ENCODE measurements at places on chromosomes 2 and 18.

DNA sequence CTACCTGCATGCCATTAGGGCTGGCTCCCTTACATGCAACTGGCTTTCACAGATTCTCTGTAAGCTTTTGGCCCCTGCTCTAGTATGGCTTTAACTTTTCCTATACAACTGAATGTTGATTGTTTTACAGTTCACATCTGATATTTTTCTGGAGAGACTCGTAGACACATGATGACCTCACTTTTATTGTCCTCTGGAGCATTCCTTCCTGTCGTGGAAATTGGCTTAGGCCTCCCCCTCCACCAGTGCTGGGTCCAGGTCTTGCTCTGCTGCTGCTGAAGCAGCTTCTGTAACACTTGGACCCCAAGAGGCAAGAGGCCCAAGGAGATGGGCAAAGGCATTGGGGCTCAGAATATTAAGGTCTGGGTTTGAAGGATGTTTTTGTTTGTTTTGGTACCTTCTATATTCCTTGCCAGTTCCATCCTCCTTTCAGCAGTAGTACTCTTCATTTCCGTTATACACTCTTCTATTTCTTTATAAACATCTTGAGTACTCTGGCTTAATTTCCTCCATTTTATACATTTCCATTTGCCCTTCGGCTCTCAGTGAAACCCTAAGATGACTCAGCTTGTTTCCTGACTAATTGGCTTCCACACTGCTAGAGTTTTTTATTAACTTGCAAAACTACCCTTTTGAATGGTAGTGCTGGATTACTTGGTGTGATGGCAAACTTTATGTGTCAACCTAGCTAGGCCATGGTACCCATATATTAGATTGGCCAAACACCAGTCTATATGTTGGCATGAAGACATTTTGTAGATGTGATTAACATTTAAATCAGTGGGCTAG, 219.8 kb downstream of the CDCA7 start:
- DNase-seq, result no peak

- DNase-seq, result no peak
Observed at GRCh38 chr2:169131587-169132512, 62.5 kb downstream of the DHRS9 start.

DNA sequence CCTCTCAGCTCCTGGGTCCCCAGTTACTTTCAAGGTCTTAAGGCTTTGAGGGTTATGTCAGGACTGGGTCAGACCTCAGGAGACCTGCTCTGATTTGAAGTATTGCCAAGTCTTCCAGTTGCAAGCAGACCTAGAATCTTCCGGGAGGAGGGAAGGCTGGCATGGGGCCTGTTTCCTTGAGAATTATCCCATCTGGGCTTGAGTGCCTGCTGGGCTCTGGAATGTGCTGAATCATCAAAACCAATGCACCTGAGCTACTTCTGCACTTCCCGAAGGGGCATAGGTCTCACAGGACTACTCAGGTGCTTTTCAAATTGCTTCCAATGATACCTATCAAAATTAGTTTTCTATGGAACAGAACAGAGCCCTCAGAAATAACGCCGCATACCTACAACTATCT, 327.3 kb downstream of the XIRP2 start:
- no peak for DNase-seq

- DNase-seq, result no peak
Observed at GRCh38 chr18:31512203-31512764, 14.3 kb downstream of the DSG2 start.

DNA sequence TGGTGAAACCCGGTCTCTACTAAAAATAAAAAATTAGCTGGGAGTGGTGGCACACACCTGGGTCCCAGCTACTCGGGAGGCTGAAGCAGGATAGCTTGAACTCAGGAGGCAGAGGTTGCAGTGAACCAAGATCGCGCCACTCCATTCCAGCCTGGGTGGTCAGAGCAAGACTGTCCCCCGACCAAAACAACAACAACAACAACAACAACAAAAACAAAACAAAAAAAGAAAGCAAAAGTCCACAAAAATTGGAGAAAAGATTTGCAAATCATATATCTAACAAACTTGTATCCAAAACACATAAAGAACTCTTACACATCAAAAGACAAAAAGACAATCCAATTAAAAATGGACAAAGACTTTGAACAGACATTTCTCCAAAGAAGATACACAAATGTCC, 10.4 kb downstream of the PPM1G start:
- DNase-seq, result no peak

GRCh38 chr18:80107426-80107825, 1.6 kb upstream of the ADNP2 start:
- no peak for DNase-seq

DNA sequence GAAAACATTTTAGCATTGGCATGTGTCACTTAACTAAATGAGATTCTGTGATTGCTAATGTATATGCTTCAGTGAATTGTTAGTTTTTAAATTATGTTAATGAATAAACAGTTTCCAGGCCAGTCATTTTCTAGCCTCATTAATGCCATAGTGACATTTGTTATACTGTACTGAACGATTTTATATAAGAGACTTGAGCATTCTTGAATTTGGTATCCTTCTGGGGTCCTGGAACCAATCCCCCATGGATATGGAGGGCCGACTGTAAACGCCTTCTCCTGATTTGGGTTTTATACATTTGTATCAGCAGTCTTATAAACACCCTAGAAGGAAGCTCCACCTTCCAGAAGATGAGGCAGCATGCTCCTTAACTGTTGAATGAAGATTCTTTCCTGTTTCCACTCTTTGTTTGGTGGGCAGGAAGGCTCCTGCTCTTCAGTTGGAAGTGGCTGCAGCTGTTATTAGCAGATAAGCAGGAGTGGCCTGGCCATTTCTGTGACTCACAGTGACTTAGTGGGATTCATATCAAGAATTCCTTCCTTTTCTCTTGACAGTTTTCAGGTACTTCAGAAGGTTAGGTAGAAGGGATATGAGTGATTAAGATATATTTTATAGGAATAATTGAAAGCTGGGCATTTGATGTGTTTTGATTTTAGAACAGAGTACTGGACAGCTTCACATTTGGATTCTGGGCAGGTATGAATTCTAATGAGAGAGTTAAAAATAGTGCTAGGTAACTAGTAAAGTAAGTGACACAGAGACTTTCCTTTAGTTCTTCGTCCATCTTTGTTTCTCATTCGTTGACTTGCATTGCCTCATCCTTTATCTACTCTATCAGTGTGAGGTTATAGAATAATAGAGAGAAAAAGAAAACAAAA, 124.9 kb downstream of the PLCL1 start:
- no peak for DNase-seq

DNA sequence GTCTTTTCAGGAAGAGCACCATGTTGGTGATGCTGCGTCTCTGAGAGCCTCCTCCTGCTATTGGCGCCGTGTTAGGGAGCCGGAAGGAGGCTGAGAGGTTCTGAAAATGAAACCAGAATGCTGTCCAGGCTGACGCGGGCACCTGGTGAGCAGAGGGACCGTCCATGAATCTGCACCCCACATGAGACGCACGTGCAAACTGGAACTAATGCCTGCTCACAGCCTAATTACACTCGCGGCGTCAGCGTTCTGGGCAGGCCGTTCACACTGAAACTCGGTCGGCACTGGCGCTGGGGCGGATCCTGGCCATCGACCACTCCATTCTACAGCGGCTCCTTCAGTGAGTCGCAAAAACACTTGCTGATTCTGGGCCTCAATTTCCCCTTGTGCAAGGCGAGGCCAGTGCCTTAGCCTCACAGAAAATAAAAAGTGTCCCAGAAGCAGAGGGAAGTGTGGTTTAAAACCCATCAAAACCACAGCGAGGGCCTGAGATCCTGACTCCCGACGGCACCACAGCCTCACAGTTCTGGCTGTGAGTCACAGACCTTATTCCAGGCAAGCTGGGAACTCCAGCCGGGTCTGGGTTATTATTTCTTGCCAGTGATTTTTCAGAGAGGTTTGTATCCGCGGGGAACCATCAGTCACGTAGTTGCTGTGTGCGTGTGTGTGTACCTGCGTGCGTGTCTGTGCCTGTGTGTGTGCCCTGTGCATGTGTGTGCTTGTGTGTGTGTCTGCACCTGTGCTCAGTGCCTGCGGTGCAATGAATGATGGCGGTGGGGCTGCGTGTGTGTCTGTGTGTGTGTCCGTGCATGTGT, 49.1 kb upstream of the CTDP1 start:
- no peak for DNase-seq

DNA sequence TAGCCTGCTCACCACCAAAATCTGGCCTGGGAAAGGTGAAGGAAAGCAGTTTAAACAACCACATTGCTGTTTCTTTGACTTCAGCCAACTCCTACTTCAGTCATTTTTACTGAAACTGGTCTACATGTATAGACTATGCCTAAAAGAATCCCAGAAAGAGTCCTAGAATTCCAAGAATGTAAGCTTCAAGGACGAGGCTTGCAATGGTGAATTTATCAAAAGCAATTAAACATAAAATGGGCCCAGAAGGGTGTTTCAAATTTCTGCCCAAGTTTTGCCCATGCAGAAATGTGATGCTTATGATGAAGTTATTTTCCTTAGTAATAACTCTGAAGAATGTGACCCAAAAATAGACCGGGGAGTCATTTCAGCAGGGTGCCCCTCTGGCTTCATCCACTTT, 16.6 kb downstream of the EN1 start:
- DNase-seq, result no peak

GRCh38 chr18:57043241-57043640, 103.6 kb upstream of the BOD1L2 start:
- DNase-seq, result no peak

GRCh38 chr2:190626641-190627210, 22.2 kb upstream of the NAB1 start:
- no peak for DNase-seq

DNA sequence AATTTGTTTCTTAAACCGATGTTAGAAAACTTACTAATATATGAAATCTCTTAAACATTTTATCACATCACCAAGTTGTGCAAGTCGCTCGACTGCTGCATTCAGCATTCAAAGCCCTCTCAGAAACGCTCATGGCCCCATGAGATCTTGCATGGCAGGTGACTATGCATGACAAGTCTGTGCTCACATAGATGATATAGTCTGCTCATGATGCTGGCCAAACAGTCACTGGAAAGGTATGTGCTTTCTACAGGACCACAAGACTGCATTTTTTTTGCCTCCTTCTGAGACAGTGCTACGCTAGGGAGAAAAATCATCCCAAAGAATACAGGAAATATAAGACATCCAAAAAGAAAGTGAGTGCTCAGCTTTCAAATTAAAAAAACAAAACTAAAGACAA, 98.3 kb upstream of the ZBTB14 start:
- DNase-seq, result no peak

GRCh38 chr2:75292826-75293225, 93.5 kb upstream of the TACR1 start:
- no peak for DNase-seq
